ENCODE measurements at places on chromosomes 2 and 18. TPM values are rescaled to one million over a fixed set of nuclear protein-coding genes. Genes with fewer than 3 reads are reported as not detected.

The CNTNAP5 gene
- not detected for total RNA-seq

The ALPP gene
- not detected for total RNA-seq

The HOXD1 gene
- 1.7 TPM for total RNA-seq

The CFAP221 gene
- total RNA-seq = not detected

Measured in tracheal epithelial cell (primary cell).